Stimulated activated CD8-positive, alpha-beta memory T cell treated with anti-CD3 and anti-CD28 coated beads, Interleukin-2, amount 100 ng/mL, for 1 hour (primary cell): ENCODE measurements at places on chromosomes 2 and 18.

DNA sequence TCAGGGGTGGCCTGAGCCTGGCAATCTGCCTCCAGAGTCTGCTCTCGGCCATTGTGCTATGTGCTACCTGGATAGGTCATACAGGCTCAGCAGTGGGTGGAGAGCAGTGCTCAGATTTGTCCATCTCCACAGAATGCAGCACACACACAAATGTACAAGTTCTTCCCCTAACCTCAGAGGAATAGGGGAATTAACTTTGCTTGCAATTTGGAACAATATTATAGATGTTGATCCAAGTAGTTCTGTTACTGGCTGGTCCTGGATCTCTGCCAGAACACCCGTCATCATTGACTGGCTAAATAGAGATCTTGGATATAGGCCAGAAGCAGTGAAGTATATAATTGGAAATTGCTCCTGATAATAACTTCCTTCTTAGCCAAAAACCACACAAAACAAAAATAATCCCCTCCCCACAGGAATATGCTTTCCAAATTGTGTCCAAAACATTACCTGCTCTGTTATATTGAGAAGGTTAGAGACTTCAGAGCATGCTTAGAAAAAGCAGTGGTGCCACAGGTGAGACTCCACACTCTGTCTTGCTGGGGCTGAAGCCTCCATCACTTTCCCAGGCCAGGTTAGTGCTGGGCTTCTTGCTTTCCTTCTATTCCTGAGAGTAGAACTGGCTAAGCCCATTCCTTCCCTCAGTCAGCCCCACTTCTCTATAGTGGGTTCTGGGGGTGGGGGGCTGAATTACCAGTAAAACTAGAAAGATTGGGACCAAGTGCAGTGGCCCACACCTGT, 38.8 kb downstream of the NCAPH start:
- DNase-seq, result no peak

- no peak for DNase-seq
Measured at GRCh38 chr2:209773377-209773776, 1.7 kb downstream of the UNC80 start.

DNA sequence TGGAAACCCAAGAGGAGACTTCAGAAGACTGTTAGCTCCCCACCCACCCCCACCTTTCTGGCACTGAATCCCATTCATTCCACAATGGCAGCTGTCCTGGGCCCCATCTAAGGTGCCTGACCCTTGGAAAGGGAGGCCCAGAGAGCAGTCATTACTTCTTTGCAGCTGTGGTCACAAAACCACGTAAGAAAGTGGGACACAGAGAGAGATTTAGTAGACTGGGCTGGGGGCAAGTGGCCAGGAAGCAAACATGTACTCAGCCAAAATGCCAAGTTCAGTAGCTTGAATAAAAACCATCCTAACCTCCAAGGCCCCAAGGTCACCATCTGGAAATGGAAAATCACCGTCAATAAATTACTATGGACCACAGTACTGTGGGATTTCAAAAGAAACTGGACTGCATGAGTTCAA, 381.4 kb downstream of the TNS1 start:
- no peak for DNase-seq

DNA sequence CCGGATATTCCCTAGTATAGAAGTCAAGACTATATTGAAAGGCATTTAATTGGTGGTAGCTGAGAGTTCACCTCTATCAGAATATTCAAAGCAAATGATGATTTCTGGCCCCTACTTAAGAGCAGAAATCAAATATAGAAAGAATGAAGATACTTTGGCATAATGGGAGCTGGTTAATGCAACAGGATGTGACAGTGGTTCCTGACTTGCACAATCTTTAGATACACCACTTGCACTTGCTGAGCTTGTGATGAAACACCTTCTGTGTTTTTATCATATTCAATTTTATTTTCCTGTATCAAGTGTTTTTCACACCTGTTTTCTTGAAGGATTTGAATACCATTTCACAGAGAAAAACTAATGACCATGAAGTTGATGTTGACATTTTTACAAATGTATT, 124.1 kb upstream of the CDH19 start:
- no peak for DNase-seq

GRCh38 chr2:88171966-88172365, 1.8 kb downstream of the THNSL2 start:
- DNase-seq, result no peak

GRCh38 chr2:234218266-234219045, 168.0 kb downstream of the SPP2 start:
- no peak for DNase-seq

DNA sequence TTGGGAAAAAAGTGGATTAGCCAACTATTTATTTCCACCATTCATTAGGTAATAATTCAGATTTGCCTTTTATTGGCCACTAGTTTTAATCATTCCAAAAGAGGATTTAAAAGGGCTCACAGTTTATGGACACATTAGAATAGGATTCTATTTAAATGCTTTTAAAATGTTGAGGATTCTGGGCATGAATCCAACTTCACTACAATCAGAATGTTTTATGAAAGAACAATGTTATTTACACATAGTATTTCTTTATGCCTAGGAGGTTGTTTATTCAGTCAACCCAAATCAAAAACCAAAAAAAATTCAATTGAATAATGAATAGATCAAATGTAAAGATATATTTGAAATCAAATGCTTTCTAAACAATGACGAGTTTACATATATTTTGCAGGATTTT, 232.2 kb downstream of the GULP1 start:
- no peak for DNase-seq

- DNase-seq, result no peak
Measured at GRCh38 chr2:200509235-200509611, 645 bp downstream of the KCTD18 start.

DNA sequence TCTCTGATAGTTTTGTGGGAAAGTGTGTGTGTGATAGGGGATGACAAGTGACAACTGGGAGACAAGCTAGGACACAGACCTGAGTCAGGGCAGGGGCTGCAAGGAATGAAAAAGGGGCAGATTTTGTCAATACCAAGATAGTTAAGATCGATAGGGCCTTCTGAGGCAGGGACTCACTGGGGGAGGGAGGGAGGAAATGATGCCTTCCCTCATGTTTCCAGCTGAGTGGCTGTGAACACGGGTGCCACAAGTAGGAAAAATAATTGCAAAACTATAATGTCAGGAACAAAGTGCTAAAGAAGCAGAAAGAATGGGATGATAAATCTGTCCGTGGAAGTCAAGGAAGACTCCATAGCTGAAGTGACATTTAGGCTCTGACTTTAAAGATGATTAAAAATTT, 24.2 kb downstream of the CDH2 start:
- DNase-seq, result no peak

DNA sequence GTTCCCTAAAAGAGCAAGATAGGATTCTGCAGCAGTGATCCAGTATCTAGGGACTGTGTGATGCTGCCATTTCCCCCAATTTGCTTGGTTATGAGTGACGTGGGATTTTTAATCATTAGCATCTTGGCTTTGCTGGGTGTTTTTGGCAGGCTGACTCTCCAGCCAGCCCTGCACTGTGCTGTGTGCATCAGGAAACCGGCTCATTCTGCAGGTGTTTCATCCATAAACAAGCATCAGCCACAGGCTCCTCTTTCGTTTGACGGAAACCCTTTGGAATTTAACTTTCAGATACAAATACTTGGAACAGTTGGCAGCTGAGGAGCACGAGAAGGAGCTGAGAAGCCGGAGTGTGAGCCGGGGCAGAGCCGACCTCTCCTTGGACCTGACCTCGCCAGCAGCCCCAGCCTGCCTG, 135.9 kb downstream of the TPGS2 start:
- no peak for DNase-seq

GRCh38 chr2:119196301-119197125, 27.1 kb upstream of the STEAP3 start:
- DNase-seq, result no peak

DNA sequence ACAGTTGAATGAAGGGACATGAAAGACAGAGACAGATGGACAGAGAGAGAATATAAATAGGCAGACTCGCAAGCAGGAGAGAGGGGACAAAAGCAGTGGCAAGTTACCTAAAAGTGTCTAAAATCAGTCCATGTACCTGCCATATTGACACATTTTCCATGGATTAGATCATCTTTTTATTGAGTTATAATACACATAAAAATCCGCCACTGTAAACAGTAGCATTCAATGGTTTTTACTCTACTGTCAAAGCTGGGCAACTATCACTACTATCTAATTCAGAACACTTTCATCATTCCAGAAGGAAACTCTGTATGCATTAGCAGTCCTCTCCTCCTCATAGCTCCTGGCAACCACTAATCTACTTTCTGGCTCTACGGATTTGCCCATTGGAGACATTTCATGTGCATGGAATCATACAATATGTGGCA, 10.1 kb downstream of the CFAP210 start:
- DNase-seq, result no peak

DNA sequence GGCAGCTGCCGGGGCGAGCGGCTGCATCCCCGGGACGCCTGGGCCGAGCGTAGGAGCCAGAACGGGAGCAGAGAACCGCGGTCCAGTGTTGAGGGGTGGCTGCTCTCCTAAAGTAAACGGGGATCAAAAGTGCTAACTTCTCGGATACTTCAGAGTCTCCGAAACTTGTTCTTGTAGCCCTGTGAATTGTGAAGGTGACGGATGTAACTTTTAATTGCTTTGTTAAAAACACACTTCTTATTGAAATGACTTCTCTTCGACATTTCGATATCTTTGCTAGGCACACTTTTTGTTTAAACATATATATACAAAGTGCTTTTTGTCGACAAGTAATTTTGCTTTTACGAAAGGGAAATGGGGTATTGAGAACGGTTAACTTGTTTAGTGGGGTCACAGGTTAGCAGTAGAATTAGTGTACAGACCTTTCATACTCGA, 540 bp downstream of the ATP9B start:
- no peak for DNase-seq

- DNase-seq, result no peak
Measured at GRCh38 chr2:184920451-184920965, 322.2 kb downstream of the ZNF804A start.

DNA sequence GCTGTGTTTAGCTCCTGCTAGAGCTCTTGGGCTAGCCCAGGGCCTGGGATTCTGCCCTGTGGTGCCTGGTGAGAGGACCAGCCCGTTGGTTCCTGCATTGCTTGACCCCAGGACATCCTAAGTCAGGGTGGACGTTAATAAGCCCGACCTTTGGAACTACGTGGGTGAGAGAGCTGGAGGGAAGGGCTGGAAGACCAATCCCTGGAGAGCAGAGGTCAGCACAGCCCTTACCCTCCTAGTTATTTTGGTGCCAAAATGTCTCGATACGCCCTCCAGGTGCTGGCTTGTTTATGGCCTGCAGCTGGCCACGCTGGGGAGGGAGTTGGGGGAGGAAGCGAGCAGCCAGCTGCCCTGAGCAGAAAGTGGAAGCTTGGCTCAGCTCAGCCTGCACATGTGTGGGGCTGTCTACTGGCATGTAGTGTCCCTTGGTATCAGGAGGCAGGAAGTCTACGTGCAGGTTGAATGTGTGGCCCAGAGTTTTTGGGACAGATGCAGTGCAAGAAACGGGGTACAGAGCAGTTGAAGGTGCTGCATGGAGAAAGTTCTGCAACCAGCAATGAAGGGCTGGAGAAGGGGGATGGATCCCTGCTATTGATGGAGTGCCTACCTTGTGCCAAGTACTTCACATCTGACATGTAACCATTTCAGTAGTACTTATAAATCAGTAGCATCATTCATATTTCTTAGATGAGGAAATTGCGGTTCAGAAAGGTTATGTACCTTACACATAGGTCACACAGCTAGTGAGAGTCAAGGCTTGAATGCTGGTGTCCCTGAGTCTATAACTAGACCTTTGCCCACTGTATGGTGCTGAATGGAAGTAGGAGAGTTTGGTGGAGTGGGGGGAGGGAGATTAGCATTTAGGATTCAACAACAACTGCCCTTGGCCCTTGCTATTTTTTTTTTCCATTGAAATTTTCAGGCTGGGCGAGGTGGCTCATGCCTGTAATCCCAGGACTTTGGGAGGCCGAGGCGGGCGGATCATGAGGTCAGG, 5.0 kb upstream of the DGKD start:
- DNase-seq, result no peak

GRCh38 chr2:7967707-7968405, 714.0 kb upstream of the ID2 start:
- DNase-seq, result no peak

- DNase-seq, result no peak
Measured at GRCh38 chr2:86233436-86233835, 34.2 kb downstream of the MRPL35 start.

- DNase-seq, result no peak
Measured at GRCh38 chr2:30230497-30231211, 680 bp upstream of the LBH start.

DNA sequence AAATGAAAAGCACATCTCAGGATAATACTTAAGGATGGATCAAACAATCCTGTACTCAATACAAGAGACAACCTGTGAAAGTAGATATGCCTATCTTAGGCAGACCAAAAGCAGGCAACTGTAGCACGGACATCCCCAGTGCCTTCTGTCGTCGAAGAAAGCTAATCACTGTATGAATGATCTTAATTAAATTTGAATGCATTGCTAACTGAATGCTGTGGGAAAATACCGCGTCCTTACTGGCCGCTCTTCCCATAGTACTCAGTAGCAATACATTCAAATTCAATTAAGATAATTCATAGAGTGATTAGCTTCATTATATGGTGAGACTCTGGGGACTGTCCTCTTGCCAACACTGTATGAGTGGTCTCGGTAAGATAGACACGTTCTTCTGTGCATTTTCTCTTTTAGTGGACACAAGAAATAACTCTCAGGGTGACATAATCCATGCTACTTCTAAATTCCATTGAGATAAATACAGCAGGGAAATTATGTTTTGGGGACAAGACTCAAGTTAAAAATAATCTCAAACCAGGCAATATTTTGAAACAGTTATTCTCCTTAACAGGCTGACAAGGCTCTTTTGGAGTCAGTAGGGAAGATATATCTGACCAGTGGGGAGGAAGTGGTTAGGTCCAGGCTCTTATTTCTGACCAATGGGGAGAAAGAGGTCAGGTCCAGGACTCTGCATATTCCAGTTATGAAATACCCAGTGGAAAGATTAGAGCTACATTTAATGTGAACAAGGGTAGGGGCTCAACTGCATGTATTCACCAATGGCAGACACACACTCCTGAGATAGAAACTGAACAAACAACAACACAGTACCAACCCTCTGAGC, 97.3 kb downstream of the DOCK10 start:
- no peak for DNase-seq

DNA sequence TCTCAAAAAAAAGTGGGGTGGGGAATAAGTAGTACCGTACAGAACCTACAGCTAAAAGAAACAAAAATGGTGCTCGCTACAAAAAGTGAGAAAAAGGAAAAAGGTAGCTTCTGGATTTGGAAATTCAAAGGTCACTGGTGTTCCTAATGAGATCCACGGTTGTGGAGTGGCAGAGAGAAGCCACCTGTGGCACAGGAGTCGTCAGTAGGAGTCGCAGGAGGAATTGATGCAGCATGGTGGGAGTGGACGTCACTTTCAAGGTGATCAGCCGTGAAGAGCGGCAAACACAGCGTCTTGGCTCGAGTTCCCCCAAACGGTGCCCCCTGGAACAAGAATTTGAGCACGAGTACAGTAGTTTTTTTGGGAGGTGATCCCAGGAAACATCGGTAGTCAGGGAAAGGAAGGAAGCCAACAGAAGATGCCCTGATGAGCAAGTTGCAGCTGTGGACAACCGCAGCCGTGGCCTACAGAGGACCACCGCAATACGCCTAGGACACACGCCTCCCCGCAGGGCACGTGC, 1.4 kb upstream of the TTL start:
- no peak for DNase-seq
